ENCODE measurements at places on chromosomes 5 and 9.
A peak's percentile ranks its signal among the peaks of the same experiment; 100 is the strongest.

DNA sequence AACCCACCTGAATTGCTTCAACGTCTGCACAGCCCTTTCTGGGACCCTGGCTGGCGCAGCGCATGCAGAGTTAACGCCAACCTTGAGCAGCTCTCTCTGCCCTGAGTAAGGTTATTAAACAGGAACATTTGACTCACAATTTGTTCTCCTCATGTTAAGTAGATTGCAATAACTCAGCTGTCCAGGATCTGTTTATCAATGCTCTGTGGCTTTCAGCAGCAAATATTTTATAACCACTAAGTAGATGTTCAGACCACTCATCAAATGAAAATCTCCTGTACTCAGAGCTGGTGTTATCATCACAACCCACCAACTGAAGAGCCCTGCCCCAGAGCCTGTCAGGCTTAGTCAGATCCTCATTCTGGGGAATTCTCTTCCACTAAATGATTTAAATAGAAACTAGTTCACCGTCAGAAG is 403.0 kb downstream of the ZNF608 start:
- DNase-seq: no peak

- DNase-seq: no peak
Observed at GRCh38 chr5:174243904-174244303, 198.4 kb downstream of the NSG2 start.

DNA sequence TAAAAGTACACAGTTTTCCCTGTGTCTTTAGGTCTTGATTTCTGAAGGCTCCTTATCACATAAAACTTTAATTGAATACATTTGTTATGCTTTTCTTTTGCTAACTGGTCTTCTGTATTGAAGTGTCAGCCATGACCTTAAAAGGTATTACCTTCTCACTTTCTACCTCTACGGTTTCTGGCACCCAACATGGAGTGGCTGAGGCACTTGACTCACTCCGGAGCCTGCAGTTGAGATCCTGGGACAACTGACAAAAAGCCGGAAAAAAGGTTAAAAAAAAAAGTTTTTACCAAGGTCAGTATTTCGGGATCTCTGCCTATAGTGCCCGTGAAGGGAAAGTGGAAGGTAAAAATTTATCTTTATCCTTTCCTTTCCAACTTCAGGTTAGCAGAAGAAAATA is 197.0 kb downstream of the ARRDC3 start:
- DNase-seq: no peak

DNA sequence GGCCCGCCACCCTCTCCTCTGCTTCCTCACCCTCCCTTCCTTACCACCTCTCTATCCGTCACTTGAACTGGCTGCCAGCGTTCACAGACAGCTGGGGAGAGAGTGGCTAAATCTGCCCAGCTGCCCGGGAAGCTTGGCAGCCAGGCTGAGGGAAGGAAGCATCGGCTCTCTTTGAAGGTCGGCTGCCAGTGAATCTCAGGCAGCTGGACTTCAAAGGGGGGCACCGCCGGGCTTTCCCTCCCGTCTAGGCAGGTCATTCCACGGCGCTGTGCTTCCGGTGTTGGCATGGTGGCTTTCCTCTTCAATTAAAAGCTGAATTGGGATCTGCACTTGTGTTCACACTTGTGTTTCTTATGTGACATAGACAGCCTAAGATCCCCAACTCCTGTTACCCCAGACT is 174.0 kb downstream of the GDNF start:
- no peak for DNase-seq

GRCh38 chr9:70553707-70554673 is 139.5 kb upstream of the KLF9 start:
- no peak for DNase-seq

DNA sequence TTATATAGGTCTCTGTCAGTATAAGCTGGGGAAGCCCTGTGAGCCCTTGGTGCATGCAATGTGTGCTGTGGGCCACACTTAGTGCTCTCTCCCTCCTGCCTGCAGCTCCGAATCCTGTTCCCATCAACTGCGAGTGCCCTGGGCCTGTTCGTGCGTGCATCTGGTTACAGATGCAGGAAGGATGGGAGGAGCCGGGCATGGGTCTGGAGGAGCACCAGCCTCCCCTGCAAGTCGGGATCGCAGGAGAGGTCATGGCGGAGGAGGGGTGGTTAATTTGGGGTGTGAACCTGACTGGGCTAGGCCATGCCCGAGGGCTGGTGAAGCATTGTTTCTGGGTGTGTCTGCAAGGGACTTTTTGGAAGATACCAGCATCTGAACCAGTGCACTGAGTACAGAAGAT is 274.6 kb upstream of the IRX4 start:
- no peak for DNase-seq

GRCh38 chr5:60699609-60700415 is at the start of gene DEPDC1B:
Gene DEPDC1B (minus strand): TSS chr5:60700166. CDS start chr5:60700093, 73 bp downstream.
- DNase-seq: peak; percentile 79
